ENCODE measurements at places on chromosomes 4 and X.

GRCh38 chr4:2059046-2059725 lies at the start of gene NAT8L:
NAT8L (plus strand) TSS chr4:2059327; CDS start chr4:2059512, 185 bp downstream.
- no peak for DNase-seq

DNA sequence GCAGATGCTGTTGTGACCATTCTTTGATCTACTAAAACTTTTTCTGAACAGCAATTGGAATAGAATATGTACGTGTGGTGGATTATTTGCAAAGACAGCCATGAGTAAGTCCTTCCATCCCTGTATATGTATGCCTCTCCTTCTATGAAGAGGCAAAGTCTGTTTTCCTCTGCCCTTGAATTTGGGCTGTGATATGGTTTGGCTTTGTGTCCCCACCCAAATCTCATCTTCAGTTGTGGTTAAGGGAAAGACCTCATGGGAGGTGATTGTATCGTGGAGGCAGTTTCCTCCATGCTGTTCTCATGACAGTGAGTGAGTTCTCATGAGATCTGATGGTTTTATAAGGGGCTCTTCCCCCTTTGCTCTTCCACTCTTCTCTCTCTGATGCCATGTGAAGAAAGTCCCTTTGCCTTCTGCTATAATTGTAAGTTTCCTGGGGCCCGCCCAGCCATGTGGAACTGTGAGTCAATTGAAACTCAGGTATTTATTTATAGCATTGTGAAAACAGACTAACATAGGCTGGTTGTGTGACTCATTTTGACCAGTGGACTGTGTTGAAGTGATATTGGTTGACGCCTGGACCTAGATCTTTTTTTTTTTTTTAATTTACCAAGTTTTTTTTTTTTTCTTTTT lies 108.3 kb upstream of the CAMK2D start:
- no peak for DNase-seq

DNA sequence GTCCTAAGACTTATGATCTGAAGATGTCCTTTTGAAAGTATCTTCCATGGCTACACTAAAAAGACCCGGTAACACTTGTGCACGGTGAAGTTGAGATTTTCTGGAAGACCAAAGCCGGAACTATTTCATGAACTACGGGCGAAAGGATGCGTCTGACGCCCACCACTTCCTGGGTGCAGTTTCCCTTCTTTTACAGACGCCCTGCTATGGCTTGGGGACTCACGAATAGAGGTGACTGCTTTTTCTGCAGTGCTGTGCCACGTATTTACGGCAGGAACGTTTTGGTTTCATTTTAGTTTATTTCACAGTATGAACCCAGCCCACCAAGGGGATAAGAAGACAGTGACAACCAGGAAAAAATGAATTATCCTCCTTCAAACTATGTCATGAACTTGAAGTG lies 180.4 kb downstream of the AFAP1 start:
- DNase-seq: no peak

DNA sequence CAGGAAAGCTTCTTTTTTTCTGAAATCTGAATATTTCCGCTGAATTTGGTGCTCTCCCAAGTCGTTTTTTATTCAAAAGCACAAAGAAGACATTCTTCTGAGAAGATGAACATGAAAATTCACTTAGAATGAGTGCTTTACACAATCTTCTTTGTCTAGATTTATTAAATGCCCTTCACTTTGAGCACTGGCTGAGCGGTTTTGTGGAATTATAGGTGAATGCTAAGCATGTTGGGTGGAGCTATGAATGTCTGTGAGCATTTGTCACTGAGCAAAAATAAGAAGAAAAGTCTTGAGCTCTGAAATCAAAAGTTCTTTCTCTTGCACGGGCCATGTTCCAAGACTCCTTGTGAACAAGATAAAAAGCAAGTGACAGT lies 13.1 kb downstream of the GASK1B start:
- no peak for DNase-seq

- DNase-seq: no peak
Observed at GRCh38 chr4:80252953-80253352, 13.5 kb upstream of the FGF5 start.

DNA sequence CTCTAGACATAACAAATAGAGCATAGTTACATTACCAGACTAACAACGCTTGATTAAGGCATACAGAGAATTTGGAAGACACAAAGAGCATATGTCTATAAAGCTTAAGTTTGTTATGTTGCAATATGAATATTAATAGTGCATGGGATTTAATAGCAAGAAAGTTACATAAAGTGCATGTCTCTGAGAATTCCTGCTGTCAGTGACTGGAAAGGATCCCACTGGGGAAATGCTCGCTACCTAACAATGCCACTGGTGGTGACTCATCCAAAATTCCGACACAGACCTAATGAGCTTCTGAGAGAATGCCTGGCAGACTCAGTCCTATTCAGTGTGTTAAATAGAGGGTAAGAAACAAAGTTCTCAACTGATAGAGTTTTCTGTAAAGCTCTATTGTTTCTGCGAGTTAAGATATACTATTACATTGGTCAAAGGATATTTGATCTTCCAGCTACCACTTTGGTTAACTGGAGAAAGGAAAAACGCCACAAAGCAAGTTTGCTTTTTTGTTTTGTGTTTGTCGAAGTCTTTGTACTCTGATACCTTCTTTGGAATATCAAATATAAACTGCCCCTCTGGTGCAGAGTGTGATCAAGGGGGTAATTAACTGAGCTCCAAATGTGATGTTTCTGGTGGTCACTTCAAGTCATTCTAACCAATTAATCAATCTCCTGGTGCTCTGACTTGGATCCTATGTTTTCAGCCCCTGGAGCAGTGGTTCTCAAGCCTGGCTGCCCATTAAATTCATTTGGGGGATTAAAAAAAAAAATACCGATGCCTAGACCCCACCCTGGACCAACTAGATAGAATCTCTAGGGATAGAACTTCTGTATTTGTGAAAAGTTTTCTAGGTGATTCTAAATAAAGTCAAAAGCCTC lies 107.9 kb downstream of the PALLD start:
- no peak for DNase-seq

- DNase-seq: no peak
Observed at GRCh38 chrX:150968862-150969720, 14.0 kb upstream of the HMGB3 start.

GRCh38 chrX:47568656-47569295 lies 7.8 kb downstream of the ARAF start:
- no peak for DNase-seq

GRCh38 chrX:134631426-134632346 lies 26.6 kb downstream of the PLAC1 start:
- no peak for DNase-seq

DNA sequence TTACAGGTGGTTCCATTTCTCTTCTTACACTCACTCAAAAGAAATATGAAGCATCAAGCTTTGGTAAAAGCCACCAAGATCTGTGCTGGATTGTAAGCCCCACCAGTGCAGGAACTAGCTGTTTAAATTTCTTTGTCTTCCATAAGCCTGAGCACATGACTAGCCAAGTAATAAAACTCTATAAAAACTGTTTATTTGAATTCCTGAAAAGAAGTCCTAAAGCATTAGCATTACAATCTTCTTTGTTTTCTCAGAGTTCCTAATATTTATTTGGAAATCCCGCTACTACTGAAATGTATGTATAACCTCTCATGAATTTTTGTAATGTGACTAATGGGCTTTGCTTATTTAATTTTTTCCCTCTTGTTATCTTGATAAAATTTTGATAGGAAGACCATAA lies 65.9 kb downstream of the IQCM start:
- DNase-seq: no peak

DNA sequence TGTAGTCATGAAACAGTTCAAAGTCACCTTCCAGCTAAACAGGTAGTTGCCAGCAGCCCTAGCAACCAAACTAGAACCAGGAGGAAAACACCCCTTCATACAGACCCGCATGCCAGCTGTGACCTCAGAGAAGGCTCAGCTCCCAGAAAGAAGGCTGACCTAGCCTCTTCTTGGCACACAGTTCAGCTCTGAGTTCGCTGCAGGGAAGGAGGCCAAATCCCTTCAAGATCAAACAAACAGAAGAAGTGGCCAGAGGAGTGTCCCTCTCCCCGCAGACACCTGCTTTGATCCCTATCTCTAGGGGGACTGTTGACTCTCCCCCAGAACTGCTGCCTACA lies 56.0 kb downstream of the HADH start:
- DNase-seq: no peak

- no peak for DNase-seq
Observed at GRCh38 chr4:189046642-189047041, 894.0 kb upstream of the FRG1 start.

GRCh38 chrX:71225676-71226075 lies 2.7 kb downstream of the GJB1 start:
- DNase-seq: no peak

DNA sequence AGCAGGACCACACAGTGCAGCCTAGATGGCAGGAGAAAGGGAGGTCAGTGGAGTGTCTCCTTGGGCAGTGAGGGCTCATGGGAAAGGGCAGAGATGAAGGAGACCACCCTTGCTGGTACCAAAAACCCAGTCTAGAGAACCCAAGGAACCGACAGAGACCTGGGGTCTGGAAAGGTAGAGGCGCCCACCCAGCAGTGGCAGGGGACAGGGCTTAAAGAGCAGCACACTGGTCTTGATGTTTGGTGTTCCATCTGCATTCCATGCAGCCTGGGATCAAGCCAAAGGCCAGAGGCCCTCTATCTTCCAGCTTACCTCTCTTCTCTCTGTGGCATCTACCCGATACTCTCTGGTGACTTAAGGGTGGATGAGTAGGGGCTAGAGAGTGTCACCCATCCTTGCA lies 127.5 kb downstream of the PJA1 start:
- DNase-seq: no peak

- no peak for DNase-seq
Observed at GRCh38 chrX:11566173-11566572, 99.5 kb downstream of the ARHGAP6 start.

DNA sequence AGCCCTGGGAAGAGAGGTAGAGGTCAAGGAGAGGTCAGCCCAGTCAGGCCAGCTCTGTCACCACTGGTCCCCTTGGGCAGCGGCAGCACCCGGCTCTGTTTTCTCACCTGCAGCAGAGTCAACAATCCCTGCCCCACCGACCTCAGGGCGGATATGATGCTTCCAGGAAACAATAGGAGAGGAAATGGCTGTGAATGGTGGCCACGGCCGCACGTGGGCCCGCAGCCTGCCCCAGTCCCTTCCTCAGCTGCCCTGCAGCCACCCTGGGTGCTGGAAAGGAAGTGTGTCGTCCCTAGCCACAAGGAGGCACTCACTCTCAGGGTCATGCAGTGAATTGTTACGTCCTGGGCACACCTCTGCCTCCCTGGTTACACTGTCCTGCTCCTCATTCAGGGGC lies 92.5 kb upstream of the ENPP6 start:
- no peak for DNase-seq

GRCh38 chrX:109475174-109475891 lies 6.6 kb downstream of the GUCY2F start:
- peak; percentile 35 for DNase-seq

GRCh38 chrX:25020905-25021449 lies 5.2 kb upstream of the ARX start:
- DNase-seq: no peak

DNA sequence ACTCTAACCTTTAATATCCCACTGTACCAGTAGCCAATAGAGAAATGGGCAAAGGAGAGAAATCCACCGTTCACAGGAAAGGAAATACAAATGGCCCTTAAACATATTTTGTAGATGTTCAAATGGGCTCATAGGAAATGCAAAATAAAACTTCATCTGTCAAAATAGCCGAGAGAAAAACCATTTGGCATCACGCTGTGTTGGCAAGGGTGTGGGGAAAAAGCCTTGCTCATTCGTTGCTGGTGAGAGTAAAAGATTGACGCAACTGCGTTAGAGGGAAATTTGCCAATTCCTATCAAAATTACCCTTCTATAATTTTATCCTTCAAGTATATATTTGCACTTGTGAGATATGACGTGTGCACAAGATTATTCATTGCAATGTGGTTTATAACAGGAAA lies 131.9 kb downstream of the EIF4E start:
- DNase-seq: no peak

Measured in NCI-H460 (cell line).